Activated CD4-positive, alpha-beta memory T cell treated with anti-CD3 and anti-CD28 coated beads for 36 hours (primary cell): ENCODE measurements at places on chromosomes 4 and X. TPM values are rescaled to one million over a fixed set of nuclear protein-coding genes. Genes with fewer than 3 reads are reported as not detected.

The PCDH18 gene
- 0.12 TPM for total RNA-seq

The RTL9 gene
- not detected for total RNA-seq

The FAM184B gene
- total RNA-seq, result not detected

The SCRG1 gene
- not detected for total RNA-seq

The SMARCA1 gene
- 0.10 TPM for total RNA-seq

The NEXMIF gene
- total RNA-seq, result 0.70 TPM

The DUSP21 gene
- total RNA-seq, result not detected

The TLR3 gene
- total RNA-seq, result not detected

DNA sequence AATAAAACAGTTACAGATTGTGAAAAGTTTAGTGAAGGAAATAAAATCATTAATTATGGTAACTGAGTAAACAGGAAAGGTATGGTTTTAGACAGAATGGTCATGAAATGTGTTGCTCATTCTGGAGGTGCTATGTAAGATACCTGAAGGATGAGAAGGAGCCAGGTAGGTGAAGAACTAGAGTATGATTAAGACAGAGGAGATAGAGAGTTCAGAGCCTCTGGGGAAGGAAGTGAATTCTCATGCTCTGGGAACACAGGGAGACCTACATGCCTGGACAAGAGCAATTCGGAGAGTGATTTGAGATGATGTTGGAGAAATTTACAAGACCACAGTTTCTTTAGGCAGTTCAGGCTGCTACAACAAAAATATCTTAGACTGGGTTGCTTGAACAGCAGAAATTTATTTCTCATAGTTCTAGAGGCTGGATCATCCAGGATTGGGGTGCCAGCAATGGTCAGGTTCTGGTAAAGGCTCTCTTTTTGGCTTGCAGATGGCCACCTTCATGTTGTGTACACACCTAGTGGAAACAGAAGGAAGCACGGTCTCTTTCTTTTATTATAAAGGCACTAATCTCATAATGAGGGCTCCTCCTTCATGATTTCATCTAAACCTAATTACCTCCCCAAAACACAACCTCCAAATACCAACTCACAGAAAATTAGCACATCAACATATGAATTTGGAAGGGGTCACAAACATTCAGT lies 1416.1 kb downstream of the PCDH7 start:
- H3K4me3 ChIP-seq, result no peak overlapping the region
- H3K27me3 ChIP-seq, result no peaks in the 10 kb centered on the region
- H3K4me1 ChIP-seq, result no peaks in the 10 kb centered on the region
- no peak overlapping the region for H3K27ac ChIP-seq

GRCh38 chrX:12139934-12140611 lies 1.8 kb downstream of the FRMPD4 start:
- DNase-seq, result no peak
- no peaks in the 10 kb centered on the region for H3K36me3 ChIP-seq
- H3K4me3 ChIP-seq, result no peak overlapping the region
- peaks cover 9% of the 10 kb centered on the region for H3K27me3 ChIP-seq

- H3K27ac ChIP-seq, result no peak overlapping the region
- peaks cover 7% of the 10 kb centered on the region for H3K27me3 ChIP-seq
- H3K4me3 ChIP-seq, result no peak overlapping the region
These were observed 138.8 kb upstream of the BANK1 start for GRCh38 chr4:101651778-101652177.

- no peak for DNase-seq
- no peaks in the 10 kb centered on the region for H3K27me3 ChIP-seq
- no peak overlapping the region for H3K4me3 ChIP-seq
- H3K4me1 ChIP-seq, result no peaks in the 10 kb centered on the region
- H3K36me3 ChIP-seq, result peaks cover 12% of the 10 kb centered on the region
These were observed 48.0 kb upstream of the NAP1L5 start for GRCh38 chr4:88745581-88746163.

- H3K4me3 ChIP-seq, result no peak overlapping the region
- no peak for DNase-seq
These were observed 599.9 kb upstream of the IGFBP7 start for GRCh38 chr4:57710053-57710452.

GRCh38 chrX:86121916-86122315 lies 26.3 kb upstream of the DACH2 start:
- no peak overlapping the region for H3K27ac ChIP-seq
- H3K4me1 ChIP-seq, result no peaks in the 10 kb centered on the region
- no peak for DNase-seq
- H3K27me3 ChIP-seq, result peaks cover 1% of the 10 kb centered on the region

DNA sequence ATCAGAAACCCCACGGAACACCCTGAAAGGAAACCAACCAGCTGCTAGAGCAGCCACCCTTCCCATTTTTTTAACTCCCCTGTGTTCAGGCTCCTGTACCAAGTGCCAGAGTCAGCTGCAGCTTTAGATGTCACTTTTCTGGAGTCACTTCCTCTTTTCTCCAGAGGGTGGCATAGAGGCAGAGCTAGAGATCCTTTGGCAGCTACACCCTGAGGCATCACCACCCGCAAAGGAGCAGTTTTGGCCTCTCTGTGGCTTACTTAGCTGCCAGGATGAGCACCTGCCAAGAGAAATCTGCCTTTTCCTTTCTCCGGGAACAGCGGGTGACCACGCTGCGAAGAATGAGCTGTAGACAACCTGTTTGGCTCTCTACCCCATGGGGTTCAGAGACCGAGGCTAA lies 58.0 kb upstream of the CHRDL1 start:
- no peak for DNase-seq
- H3K4me1 ChIP-seq, result no peaks in the 10 kb centered on the region
- no peaks in the 10 kb centered on the region for H3K36me3 ChIP-seq
- no peak overlapping the region for H3K27ac ChIP-seq

- DNase-seq, result no peak
- H3K27ac ChIP-seq, result no peak overlapping the region
- H3K4me3 ChIP-seq, result no peak overlapping the region
- no peaks in the 10 kb centered on the region for H3K4me1 ChIP-seq
- H3K27me3 ChIP-seq, result no peaks in the 10 kb centered on the region
- H3K36me3 ChIP-seq, result no peaks in the 10 kb centered on the region
These were observed 230.2 kb downstream of the CLCN4 start for GRCh38 chrX:10387011-10387410.

- no peak overlapping the region for H3K27ac ChIP-seq
- peaks cover 44% of the 10 kb centered on the region for H3K36me3 ChIP-seq
- DNase-seq, result no peak
- no peaks in the 10 kb centered on the region for H3K27me3 ChIP-seq
- H3K4me1 ChIP-seq, result peaks cover 25% of the 10 kb centered on the region
- no peak overlapping the region for H3K4me3 ChIP-seq
These were observed 67.4 kb downstream of the TNIP2 start for GRCh38 chr4:2688697-2689096.

- no peak for DNase-seq
- H3K4me3 ChIP-seq, result no peak overlapping the region
- no peaks in the 10 kb centered on the region for H3K36me3 ChIP-seq
These were observed 5.2 kb downstream of the SPATA4 start for GRCh38 chr4:176189891-176190795.

DNA sequence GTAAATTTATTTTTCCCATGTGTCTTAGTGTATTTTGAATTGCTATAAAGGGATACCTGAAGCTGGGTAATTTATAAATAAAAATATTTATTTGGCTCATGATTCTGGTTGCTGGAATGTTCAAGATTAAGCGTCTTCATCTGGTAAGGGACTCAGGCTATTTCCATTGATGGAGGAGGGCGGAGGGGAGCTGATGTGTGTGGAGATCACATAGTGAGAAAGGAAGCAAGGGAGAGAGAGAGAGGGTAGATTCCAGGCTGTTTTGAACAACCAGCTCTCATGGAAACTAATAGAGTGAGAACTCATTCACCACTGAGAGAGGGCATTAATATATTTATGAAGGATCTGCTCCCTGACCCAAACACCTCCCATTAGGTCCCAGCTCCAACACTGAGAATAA lies 39.6 kb upstream of the ADGRL3 start:
- DNase-seq, result no peak
- no peaks in the 10 kb centered on the region for H3K4me1 ChIP-seq
- H3K36me3 ChIP-seq, result no peaks in the 10 kb centered on the region
- H3K4me3 ChIP-seq, result no peak overlapping the region

GRCh38 chr4:139863531-139863930 lies 197.9 kb downstream of the MGST2 start:
- H3K4me3 ChIP-seq, result no peak overlapping the region
- DNase-seq, result no peak
- peaks cover 7% of the 10 kb centered on the region for H3K27me3 ChIP-seq
- no peak overlapping the region for H3K27ac ChIP-seq
- H3K4me1 ChIP-seq, result peaks cover 11% of the 10 kb centered on the region

DNA sequence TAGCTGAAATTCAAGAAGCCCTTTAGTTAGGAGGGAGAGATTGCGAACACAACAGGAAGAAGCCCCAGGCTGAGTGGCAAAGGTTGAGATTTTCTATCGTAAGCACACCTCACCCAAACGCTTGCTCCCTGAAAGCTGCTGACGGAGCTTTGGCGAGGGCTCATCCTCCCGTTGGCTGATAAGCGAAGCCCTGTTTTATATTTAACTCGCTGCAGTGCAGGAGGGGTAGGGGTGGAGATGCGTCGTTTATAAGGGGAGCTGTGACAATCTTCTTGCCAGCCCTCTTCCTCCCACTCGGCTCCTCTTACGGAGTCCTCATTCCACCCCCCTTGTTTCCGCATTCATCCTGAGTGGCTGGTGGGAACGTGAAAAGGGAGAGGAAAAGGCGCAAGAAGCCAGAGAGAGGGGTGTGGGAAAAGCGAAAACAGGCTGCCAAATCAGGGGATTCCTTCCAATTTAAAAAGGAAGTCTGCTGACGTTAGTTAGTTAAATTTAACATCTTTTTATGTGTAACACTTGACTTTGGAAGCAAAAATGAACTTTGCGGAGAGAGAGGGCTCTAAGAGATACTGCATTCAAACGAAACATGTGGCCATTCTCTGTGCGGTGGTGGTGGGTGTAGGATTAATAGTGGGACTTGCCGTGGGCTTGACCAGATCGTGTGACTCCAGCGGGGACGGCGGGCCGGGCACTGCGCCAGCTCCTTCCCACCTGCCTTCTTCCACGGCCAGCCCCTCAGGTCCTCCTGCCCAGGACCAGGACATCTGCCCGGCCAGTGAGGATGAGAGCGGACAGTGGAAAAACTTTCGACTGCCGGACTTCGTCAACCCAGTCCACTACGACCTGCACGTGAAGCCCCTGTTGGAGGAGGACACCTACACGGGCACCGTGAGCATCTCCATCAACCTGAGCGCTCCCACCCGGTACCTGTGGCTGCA lies at the start of gene ENPEP:
Gene ENPEP (plus strand): TSS at position 275 of the 938 bp plus-strand sequence. CDS start 260 bp downstream, at position 535.
- DNase-seq, result no peak
- H3K4me3 ChIP-seq, result no peak within 1 kb of the TSS
- H3K27me3 ChIP-seq, result peaks cover 17% of the 10 kb centered on the region
- H3K27ac ChIP-seq, result no peak within 1 kb of the TSS

- no peak overlapping the region for H3K27ac ChIP-seq
- H3K27me3 ChIP-seq, result no peaks in the 10 kb centered on the region
- H3K4me3 ChIP-seq, result no peak overlapping the region
These were observed 734.0 kb upstream of the DIAPH2 start for GRCh38 chrX:95950679-95951078.

DNA sequence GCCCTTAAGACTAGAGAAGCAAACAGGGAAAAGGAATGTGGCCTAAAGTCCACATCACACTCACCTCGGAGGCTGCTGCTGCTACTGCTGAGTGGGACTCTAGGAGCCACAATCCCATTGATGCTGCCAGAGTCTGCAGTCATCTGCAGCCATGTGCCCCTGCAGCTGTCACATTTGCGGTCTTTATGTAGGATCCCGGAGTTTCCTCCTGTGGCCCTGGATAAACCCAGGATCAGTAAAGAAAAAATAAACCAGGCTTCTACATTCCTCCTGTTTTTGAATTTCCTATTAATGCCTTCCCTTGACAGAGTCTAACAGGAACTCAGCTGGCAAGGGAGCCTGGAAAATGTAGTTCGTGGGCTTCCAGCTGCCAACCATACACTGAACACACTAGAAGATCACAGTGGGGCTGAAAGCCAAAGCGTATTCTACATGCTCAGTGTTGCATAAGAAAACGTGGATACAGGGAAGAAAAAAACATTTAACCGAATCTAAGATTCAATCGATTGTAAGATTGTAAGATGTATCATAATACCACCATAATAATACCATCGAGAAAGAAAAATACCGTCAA lies 10.3 kb upstream of the PHEX start:
- DNase-seq, result no peak
- H3K36me3 ChIP-seq, result no peaks in the 10 kb centered on the region
- H3K4me3 ChIP-seq, result no peak overlapping the region

- H3K4me3 ChIP-seq, result no peak overlapping the region
- no peak overlapping the region for H3K27ac ChIP-seq
- H3K27me3 ChIP-seq, result peaks cover 1% of the 10 kb centered on the region
- DNase-seq, result no peak
- no peaks in the 10 kb centered on the region for H3K36me3 ChIP-seq
These were observed 107.7 kb downstream of the APOOL start for GRCh38 chrX:85111347-85111746.

DNA sequence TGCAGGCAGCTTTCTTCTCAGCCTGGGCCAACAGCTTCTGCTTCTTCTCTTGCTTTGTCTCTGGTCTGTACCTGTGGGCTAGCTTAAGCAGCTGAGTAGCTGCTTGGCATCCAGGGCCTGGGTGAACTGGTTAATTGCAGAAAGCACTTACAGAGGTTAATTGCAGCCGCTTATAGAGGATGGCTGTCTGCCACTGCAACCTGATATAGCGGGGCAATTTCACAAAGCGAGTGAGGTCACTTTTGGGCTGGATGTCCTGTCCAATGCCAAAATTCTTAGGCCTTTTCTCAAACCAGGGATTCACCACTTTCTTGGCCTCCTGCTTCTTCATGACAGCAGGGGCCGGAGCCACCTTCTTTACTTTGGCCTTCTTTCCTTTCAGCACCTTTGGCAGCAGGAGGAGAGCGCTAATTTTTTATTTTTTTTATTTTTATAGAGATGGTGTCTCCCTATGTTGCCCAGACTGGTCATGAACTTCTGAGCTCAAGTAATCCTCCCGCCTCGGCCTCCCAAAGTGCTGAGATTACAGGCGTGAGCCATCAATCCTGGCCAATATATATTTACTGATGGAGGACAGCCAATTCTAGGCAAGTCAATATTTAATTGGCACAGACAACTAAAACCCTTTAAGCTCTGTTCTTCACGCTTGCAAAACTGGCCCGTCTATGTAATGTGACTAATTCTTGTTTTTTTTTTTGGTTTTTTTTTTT lies 61.0 kb downstream of the ENOPH1 start:
- no peak for DNase-seq
- H3K27ac ChIP-seq, result no peak overlapping the region
- no peaks in the 10 kb centered on the region for H3K27me3 ChIP-seq

- DNase-seq, result no peak
- H3K4me3 ChIP-seq, result no peak overlapping the region
- no peaks in the 10 kb centered on the region for H3K4me1 ChIP-seq
- H3K27ac ChIP-seq, result no peak overlapping the region
- no peaks in the 10 kb centered on the region for H3K36me3 ChIP-seq
These were observed 561.5 kb upstream of the PCDH10 start for GRCh38 chr4:132587626-132588025.

- DNase-seq, result no peak
- H3K27me3 ChIP-seq, result no peaks in the 10 kb centered on the region
- no peak overlapping the region for H3K4me3 ChIP-seq
- H3K4me1 ChIP-seq, result no peaks in the 10 kb centered on the region
- H3K36me3 ChIP-seq, result no peaks in the 10 kb centered on the region
- H3K27ac ChIP-seq, result no peak overlapping the region
These were observed 150.2 kb upstream of the GALNT7 start for GRCh38 chr4:173018446-173018845.
